ENCODE measurements at places on chromosomes 5 and 9. TPM values are rescaled to one million over a fixed set of nuclear protein-coding genes. Genes with fewer than 3 reads are reported as not detected.
A peak's percentile ranks its signal among the peaks of the same experiment; 100 is the strongest.

- H3K27me3 ChIP-seq: no peaks in the 10 kb centered on the region
- H3K36me3 ChIP-seq: no peaks in the 10 kb centered on the region
- no peaks in the 10 kb centered on the region for H3K4me1 ChIP-seq
- no peak overlapping the region for H3K4me3 ChIP-seq
- no peak for DNase-seq
Measured at GRCh38 chr9:112601636-112602035, 115.0 kb downstream of the KIAA1958 start.

DNA sequence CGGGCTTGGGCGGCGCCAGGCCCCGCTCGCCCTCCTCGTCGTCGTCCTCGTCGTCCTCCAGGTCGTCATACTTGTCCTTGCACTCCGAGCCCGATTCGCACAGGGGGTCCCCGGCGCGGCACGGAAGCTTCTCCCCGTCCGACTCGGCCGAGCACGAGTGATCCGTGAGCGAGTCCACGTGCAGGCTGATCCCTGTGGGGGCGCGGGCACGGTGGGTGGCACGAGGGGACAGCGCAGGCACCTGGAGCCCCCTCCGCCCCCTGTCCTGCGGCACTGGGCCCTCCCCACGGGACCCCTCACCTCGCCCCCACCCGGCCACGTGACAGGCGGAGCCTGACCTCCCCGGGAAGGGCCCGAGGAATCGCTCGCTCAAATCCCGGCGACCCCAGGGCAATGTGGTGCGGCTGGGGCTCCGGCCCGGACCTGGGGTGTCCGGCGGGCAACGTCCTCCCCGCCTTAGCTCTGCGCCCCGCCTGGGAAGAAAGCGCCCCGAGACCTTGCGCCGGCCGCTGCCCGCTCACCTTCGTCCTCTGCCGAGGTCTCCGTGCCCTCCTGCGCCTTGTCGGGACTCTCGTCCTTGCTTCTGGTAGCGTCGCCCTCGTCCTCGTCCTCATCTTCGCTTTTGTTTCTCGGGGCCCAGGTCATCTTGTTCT is 2.5 kb downstream of the IRX2 start:
- peaks cover 54% of the 10 kb centered on the region for H3K27me3 ChIP-seq
- peaks cover 5% of the 10 kb centered on the region for H3K36me3 ChIP-seq
- H3K4me1 ChIP-seq: peaks cover 2% of the 10 kb centered on the region
- no peak for DNase-seq
- no peak overlapping the region for H3K4me3 ChIP-seq

- peaks cover 28% of the 10 kb centered on the region for H3K27me3 ChIP-seq
- no peak overlapping the region for H3K27ac ChIP-seq
- no peaks in the 10 kb centered on the region for H3K4me1 ChIP-seq
Measured at GRCh38 chr9:38406476-38407186, 14.1 kb downstream of the ALDH1B1 start.

- no peak for DNase-seq
- no peak overlapping the region for H3K27ac ChIP-seq
- H3K4me1 ChIP-seq: no peaks in the 10 kb centered on the region
- H3K36me3 ChIP-seq: no peaks in the 10 kb centered on the region
Measured at GRCh38 chr5:42653705-42654104, 102.9 kb upstream of the CCDC152 start.

DNA sequence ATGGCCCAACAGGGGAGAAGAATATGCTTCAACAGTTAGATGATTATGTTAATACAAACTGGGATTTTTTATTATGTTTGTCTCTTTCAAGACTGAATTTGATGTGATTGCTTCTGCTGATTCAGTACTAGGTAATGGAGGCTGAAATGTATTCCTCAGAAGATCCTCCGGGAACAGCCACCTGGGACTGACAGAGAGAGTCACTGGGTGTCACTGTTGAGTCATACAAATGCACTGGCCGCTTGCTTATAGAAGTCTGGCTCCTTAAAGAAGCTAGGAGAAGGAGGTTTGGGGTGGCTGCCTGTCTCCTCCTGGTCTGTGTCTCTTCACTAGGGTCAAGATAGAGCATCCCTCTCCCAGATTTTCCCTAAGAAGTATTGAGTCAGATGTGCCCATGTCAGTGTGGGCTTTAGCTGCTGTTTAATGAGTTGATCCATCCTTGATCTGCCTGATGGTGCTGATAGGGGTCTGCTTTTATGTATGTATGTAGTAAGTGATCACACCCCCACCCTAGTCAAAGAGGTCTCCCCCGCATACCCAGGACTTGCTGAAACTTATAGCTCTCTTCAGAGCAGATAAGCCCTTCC is 773.4 kb downstream of the BRINP1 start:
- H3K36me3 ChIP-seq: no peaks in the 10 kb centered on the region
- no peak overlapping the region for H3K4me3 ChIP-seq
- H3K4me1 ChIP-seq: no peaks in the 10 kb centered on the region
- no peak for DNase-seq
- no peaks in the 10 kb centered on the region for H3K27me3 ChIP-seq

DNA sequence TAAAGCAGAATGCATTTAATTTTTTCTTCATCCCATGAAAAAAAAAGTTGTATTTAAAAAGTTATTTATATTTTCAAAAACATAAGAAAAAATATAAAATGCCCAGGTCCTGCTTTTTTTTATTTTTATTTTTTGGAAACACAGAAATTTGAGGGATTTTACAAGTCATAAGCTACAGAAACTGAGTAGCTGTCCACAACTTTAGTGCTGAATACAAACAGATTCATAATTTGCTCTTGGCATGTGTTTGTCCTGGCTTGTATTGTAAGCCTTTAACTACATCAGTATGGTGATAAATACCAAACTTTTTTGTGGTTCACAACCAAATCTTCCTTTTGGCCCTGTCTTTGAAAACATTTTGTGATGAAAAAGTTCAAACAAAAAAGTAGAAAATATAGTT is 7.5 kb upstream of the PLCXD3 start:
- H3K36me3 ChIP-seq: no peaks in the 10 kb centered on the region
- no peak overlapping the region for H3K4me3 ChIP-seq
- no peak overlapping the region for H3K27ac ChIP-seq
- H3K27me3 ChIP-seq: no peaks in the 10 kb centered on the region
- DNase-seq: no peak

- H3K27me3 ChIP-seq: no peaks in the 10 kb centered on the region
- no peaks in the 10 kb centered on the region for H3K4me1 ChIP-seq
- DNase-seq: no peak
Measured at GRCh38 chr5:122129306-122129705, at the start of gene ZNF474. TSS of gene ZNF474 (plus strand) at chr5:122129546. CDS start at chr5:122151991, 22,445 bp downstream.

DNA sequence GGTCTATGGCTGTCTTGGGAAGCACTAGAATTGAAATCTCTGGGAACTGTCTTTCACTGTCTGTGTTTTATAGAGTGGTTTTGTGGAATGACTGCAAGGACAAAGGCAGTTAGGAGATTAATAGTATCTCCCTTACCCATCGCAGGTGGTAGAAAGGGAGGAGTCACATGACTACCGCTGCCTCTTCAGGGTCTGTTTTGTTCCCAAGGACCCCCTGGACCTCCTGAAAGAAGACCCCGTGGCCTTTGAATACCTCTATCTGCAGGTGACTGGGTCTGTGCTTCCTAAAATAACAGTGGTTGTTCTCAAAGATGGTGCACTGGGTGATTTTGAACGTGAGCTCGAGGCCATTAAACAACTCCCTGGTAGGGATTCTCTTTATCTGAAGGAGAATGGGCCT is 22.8 kb upstream of the TRMT10B start:
- H3K27me3 ChIP-seq: peaks cover 55% of the 10 kb centered on the region
- H3K4me3 ChIP-seq: no peak overlapping the region

DNA sequence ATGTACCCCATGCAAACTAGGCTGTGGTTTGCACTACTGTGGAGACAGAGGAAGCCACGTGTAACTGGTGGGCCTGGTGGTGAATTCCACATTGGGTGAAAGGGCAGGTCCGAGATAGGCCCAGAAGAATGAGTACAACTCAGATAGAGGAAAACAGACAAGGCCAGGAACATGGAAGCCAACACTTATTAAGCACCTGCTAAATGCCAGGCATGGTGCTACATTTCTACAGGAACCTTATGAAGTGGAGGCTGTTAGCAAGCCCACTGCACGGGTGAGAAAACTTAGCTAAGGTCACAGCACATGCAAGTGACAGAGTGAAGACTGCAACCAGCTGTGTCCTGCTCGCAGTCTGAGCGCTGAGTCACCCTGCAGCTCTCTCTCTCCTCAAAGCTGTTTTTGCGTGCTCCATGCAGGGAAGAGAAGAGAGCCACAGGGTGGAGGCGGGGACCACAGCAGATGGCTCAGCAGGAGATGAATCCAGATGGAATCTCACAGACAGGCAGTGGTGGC is 65.5 kb upstream of the SPTLC1 start:
- H3K27ac ChIP-seq: no peak overlapping the region
- H3K27me3 ChIP-seq: peaks cover 14% of the 10 kb centered on the region
- no peaks in the 10 kb centered on the region for H3K36me3 ChIP-seq
- no peak overlapping the region for H3K4me3 ChIP-seq
- DNase-seq: no peak

GRCh38 chr5:135461481-135462151 is 9.5 kb upstream of the TIFAB start:
- H3K4me3 ChIP-seq: no peak overlapping the region
- H3K27me3 ChIP-seq: peaks cover 24% of the 10 kb centered on the region
- H3K4me1 ChIP-seq: peaks cover 6% of the 10 kb centered on the region

- H3K4me1 ChIP-seq: peaks cover 8% of the 10 kb centered on the region
- no peak overlapping the region for H3K4me3 ChIP-seq
- peaks cover 30% of the 10 kb centered on the region for H3K36me3 ChIP-seq
- DNase-seq: no peak
- H3K27me3 ChIP-seq: no peaks in the 10 kb centered on the region
Measured at GRCh38 chr5:151047814-151048425, 27.5 kb downstream of the GPX3 start.

DNA sequence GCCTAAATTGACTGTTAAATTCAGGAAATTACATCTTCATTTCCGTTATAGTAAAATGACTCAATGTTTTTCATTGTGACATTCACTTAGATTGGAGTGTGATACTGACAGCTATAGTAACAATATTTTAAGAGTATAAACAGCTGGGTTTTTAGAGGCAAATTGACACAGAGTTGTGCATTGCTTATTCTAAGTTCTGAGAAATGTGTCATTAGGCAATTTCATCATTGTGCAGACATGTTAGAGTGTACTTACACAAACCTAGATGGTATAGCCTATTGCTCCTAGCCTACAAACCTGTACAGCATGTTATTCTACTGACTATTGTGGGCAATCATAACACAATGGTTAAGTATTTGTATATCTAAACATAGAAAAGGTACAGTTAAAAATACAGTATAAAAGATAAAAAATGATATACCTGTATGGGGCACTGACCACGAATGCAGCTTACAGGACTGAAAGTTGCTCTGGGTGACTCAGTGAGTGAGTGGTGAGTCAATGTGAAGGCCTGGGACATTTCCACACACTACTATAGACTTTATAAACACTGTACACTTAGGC is 132.7 kb downstream of the PDE4D start:
- H3K4me3 ChIP-seq: no peak overlapping the region
- H3K27ac ChIP-seq: no peak overlapping the region
- H3K4me1 ChIP-seq: no peaks in the 10 kb centered on the region
- H3K27me3 ChIP-seq: peaks cover 2% of the 10 kb centered on the region
- no peaks in the 10 kb centered on the region for H3K36me3 ChIP-seq
- DNase-seq: no peak

DNA sequence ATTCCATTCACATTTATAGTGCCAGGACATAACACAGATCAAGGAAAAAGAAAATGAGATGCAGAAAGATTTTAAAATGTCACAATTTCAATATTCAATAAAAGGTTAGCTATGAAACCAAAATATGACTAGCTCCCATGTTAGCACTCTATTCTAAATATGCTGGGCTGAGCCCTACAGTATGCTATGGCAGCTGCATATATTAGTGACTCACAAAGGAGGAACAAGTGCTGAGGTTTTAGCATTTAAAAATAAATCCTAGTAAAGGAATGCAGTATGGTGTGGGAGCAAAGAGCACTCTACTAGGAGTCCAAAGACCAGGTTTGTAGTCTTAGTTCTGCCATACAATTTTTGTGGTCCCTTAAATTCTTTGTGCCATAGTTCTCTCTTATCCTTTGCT is 118.4 kb downstream of the OXCT1 start:
- H3K36me3 ChIP-seq: peaks cover 6% of the 10 kb centered on the region
- no peak overlapping the region for H3K27ac ChIP-seq
- no peak overlapping the region for H3K4me3 ChIP-seq

DNA sequence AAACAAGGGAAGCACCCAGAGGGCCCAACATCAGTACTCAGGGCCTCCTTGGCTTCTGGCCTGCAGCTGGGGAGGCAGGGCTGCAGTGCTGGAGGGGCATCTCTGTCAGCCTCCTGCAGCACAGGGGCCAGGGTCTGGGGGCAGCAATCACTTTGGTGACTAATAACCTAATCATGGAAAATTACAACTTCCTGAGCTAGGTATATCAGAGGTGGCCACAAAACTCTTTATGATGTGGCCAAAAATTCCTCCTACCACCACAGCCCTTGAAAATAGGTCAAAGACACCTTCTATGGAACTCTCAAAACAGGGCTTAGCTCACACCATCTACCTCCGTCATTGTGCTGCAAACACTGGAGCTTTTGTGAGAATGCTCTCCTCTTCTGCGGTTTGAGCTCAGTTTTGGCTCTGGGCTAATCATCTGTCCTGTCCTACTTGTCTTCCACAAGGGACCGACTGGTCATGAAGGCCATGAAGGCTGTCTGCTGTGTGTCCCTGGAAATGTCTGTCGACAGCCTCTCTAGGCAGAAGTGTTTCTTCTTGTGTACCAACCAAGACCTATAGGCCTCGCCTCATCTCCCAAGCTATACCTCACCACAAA is 28.6 kb downstream of the CSF2 start:
- H3K36me3 ChIP-seq: no peaks in the 10 kb centered on the region
- peak overlapping the region; percentile 73 for H3K4me3 ChIP-seq

DNA sequence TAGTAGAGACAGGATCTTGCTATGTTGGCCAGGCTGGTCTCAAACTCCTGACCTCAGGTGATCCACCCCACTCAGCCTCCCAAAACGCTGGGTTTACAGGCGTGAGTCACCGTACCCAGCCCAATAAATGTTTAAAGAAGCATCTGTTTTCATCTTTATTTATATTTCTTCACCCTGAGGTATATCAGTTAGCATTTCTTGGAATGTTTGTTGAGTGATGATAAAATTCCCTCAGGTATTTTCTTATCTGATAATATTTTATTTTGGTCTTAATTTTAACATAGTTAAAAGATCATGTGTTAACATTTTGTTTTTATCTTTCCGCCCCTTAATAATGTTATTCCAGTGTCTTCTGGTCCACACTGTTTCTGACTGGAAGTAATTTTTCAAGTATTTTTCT is 839.6 kb upstream of the CDH10 start:
- no peaks in the 10 kb centered on the region for H3K4me1 ChIP-seq
- peaks cover 5% of the 10 kb centered on the region for H3K36me3 ChIP-seq
- H3K27ac ChIP-seq: no peak overlapping the region
- H3K27me3 ChIP-seq: no peaks in the 10 kb centered on the region
- no peak overlapping the region for H3K4me3 ChIP-seq
- no peak for DNase-seq

GRCh38 chr9:130979591-130980385 is 29.2 kb upstream of the LAMC3 start:
- H3K4me3 ChIP-seq: no peak overlapping the region
- DNase-seq: no peak
- H3K27ac ChIP-seq: no peak overlapping the region
- H3K27me3 ChIP-seq: peaks cover 3% of the 10 kb centered on the region
- no peaks in the 10 kb centered on the region for H3K4me1 ChIP-seq
- H3K36me3 ChIP-seq: no peaks in the 10 kb centered on the region

- peaks cover 16% of the 10 kb centered on the region for H3K36me3 ChIP-seq
- DNase-seq: no peak
- no peaks in the 10 kb centered on the region for H3K4me1 ChIP-seq
- H3K4me3 ChIP-seq: no peak overlapping the region
Measured at GRCh38 chr9:99680191-99680590, 141.5 kb upstream of the NR4A3 start.

PCDHA1 gene
- total RNA-seq: not detected

PHF2 gene
- total RNA-seq: 19.5 TPM

FAM221B gene
- not detected for total RNA-seq

ADAMTS6 gene
- total RNA-seq: 1.2 TPM

KLF9 gene
- total RNA-seq: 4.0 TPM

ATP6V1G1 gene
- total RNA-seq: 33.4 TPM

NFIB gene
- total RNA-seq: not detected

F2RL1 gene
- not detected for total RNA-seq

UNC13B gene
- total RNA-seq: 1.00 TPM

IFNB1 gene
- not detected for total RNA-seq

Measured in natural killer cell treated with Interleukin-12 subunit alpha and Interleukin-12 subunit beta and Interleukin-15 and Interleukin-18, amount 100 ng/mL, for 72 hours (primary cell).